NAMALWA (cell line): ENCODE measurements at places on chromosomes 3 and 15.

DNA sequence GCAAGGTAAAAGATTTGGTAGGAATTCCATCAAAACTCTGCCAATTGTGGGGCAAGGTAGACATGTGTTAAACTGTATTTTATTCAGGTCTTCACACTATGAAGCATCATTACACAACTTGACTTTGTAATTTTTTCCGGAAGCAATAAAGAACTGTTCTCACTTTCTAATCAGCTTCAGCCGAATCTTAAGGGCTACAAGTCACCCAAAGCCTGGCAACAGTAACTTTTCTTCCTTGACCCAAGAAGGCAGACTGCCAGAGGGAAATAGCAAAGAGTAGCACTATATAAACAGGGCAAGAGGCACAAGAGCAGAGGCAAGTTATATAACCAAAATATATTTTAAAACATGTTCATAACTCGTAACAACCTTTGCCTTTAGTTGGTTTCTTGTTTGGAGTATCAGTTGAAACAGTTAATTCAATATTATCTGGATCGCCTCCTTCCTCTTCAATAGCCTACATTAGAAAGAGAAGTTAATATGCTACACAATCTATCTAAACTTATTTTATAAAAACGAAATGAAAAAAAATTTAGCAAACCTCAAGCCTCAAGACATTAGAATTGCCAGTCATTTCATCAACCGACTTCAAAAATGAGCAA is 1.4 kb downstream of the SLTM start:
- DNase-seq = peak; percentile 64

- DNase-seq = no peak
Observed at GRCh38 chr3:40255532-40255931, 54.0 kb upstream of the EIF1B start.

DNA sequence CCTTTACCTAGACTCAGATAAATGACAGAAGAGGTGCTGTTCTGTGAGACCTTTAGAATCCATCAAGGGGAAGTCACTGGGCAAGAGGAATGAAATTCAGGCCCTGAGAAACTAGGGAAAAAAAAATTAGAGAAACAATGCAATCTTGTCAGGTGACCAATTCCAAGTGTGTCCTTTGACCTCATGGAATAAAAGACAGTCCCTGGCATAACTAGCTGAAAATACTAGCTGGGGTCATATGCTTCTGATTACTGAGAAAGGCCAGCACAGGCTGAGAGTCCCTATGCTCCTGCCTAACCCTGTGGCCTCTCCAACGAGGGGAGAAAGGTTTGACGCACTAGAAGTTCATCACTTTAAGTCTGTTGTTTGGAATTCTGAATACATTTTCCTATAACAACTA is 167.3 kb downstream of the XXYLT1 start:
- no peak for DNase-seq

GRCh38 chr3:30685267-30685667 is 78.9 kb downstream of the TGFBR2 start:
- DNase-seq = no peak

- DNase-seq = no peak
Observed at GRCh38 chr15:101466188-101466587, 23.3 kb downstream of the PCSK6 start.

- DNase-seq = no peak
Observed at GRCh38 chr3:154431043-154431442, 1.1 kb upstream of the GPR149 start.

DNA sequence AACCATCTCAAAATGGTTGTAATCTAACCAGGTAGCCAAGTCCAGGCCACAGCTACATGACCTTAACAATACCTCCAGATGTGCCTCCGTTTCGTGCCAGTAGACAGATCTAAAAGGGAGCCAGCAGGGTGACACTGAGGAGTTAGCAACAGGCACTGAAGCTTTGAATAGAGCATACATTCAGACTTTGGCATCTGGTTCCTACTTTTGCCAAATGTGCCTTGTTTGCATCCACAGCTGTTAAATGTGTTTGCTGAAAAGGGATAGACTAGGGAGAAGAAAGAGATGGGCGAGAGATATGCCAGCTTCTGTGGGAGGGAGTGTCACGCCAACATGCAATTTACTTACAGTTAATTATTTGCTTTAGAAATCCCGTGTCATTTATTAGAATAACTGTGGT is 1433.9 kb upstream of the CADM2 start:
- DNase-seq = no peak

GRCh38 chr3:50347187-50347813 is 1.8 kb upstream of the ZMYND10 start:
- peak; percentile 76 for DNase-seq
